A172 (cell line): ENCODE measurements at places on chromosomes 16 and 17.

DNA sequence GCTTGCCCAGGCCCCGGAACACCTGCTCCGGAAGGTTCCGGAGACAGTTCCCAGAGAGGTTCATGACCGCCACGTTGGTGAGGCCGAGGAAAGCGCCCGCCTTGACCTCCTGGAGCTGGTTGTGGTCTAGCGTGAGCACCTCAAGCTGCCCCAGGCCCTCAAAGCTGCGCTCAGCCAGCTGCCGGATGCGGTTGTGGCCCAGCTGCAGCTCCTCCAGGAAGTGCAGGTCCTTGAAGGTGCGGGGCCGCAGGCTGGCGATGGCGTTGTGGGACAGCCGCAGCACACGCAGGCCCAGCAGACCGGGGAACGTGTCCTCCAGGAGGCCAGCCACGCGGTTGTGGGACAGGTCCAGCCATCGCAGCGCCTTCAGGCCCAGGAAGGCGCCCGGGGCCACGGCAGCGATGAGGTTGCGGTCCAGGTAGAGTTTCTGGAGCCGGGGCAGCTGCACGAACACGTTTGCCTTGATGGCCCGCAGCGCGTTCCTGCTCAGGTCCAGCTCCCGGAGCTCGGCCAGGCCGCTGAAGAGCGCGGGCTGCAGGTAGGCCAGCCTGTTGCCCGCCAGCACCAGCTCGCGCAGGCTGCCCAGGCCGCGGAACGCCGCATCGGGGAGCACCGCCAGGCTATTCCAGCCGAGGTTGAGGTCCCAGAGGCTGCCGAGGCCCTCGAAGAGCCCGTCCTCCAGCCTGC, 2.1 kb downstream of the IGFALS start:
- DNase-seq, result no peak

GRCh38 chr16:28188085-28188916, 23.5 kb downstream of the XPO6 start:
- no peak for DNase-seq

DNA sequence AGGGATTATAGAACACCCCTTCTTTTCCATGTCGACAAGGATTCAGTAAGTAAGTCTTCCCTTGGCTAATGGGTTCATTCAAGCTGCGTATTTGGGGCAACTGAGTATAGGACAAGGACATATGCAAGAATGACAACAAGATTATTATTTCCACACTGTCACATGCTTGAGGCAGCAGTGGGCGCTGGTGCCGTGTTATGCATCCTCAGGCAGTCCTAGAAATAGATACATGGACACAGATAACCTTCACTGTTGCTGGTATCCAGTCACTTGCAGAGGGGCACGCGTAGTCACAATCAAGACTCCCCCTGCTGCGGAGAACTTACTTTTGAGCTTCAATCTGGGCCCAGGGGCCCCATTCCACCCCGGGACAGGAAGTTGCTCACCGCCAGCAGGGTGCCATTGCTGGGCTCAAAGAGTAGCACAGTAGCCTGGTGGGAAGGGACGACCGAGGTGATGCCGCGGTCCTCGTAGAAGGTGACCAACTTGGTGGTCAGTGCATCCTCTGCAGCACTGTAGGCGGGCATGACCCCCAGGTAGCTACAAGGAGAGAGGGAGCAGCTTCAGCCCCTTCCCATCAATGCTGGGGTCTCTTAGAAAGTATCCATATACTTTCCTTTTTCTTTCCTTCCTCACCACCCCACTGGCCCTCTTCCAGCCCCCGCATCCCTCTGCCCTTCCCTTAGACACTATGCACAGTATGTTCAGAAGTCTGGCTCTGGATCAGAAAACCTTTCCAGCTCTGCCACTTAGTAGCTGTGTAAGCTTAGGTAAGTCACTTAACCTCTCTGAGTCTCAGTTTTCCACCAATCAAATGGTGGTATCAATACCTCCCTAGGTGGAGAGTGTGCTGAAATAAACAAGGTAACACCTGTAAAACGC, 804 bp downstream of the CRYM start:
- DNase-seq, result no peak

DNA sequence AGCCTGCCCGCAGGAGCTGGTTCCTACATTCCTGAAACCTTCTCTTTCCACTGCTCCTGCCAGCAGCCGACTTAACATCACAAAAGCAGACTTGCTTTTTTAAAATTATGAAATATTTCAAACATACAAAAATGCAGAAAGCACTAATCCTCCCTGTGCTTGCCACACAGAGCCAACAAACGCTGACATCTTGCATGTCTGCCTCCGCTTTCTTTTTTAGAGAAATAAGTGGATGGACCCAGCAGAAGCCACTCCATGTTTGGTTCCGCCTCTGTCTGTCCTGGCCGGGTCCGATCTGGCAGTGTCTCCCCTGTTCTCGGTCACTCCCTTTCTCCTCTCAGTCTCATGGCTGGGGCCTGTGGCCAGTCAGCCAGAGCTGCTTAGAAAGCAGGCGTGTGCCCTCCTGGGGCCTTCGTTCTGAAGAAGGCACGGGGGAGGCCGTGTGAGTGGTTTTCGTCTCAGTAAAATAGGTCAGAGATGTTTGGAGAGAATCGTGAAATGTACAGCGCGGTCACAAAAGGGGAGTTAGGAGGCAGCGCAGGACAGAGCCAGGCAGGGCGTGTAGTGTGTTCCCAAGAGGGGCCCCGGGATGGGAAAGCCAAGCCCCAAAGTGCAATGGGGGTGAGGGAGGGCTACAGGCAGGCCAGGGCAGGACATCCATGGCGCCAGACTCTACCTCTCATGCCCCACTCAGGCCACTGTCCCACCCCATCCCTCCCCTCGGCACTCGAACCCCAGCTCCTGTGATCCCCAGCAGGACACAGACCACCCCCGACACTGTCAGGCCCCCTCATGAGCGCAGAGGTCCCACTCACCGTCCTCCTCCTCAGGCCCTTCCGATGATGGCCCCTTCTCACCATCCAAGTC, 23.2 kb downstream of the MXRA7 start:
- no peak for DNase-seq

- DNase-seq, result peak; percentile 48
Measured at GRCh38 chr17:2178798-2179501, 124.0 kb downstream of the HIC1 start.

GRCh38 chr17:34291721-34292348, 6.3 kb downstream of the CCL11 start:
- peak; percentile 40 for DNase-seq

GRCh38 chr16:4868026-4868425, 20.7 kb downstream of the UBN1 start:
- DNase-seq, result no peak

GRCh38 chr16:86886651-86887050, 308.3 kb downstream of the FOXL1 start:
- DNase-seq, result peak; percentile 40

DNA sequence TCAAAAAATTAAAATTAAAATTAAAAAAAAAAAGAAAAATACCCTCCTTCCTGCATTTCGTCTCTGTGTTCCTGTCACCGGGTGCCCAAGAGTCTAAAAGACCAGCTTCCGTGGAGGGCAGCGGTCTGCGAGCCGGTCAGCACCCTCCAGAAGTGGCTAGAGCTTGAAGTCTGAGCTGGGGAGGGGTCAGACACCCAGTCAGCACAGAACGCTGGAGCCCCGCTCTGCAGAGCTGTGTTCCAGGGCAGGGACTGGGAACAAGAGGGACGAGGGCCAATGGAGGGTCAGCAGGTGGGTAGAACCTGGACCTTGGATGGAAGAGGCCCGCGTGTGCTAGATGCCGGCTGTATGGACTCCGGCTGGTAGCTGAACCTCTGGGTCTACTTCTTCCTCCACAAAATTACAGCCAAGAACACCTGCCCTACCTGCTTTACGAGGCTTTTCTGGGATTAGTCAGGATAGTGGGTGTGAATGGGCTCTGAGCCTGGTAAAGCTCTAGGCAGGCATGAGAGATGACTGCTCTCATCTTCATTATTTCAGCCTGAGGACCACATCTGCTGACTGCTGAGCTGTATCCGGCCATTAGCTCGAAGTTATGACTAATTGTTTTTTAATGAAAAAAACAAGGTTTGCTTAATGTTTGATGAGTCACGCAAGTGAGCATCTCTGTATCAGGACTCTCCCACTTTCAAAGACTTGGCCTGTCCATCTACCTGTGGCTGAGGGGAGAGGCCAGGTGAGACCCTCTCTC, 5.9 kb downstream of the TRPV1 start:
- peak; percentile 79 for DNase-seq

- no peak for DNase-seq
Measured at GRCh38 chr17:73560661-73561060, 83.6 kb downstream of the SDK2 start.

DNA sequence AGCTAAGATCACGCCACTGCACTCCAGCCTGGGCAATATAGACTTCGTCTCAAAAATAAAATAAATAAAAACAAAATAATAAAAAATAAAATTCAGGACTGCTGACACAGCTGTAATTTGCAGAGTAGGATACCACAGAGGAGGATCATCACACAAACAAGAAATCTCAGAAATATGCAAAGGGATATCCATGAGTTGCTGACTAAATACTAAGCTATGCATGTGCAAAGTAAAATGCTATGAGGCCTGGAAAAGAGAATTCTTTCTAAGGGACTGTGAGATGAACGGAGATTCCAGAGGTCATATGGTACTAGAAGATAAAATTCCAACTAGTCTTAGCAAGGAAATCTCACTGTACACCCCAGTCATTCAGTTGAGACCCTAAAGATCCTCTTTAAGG, 74.8 kb downstream of the SLC39A11 start:
- peak; percentile 79 for DNase-seq

DNA sequence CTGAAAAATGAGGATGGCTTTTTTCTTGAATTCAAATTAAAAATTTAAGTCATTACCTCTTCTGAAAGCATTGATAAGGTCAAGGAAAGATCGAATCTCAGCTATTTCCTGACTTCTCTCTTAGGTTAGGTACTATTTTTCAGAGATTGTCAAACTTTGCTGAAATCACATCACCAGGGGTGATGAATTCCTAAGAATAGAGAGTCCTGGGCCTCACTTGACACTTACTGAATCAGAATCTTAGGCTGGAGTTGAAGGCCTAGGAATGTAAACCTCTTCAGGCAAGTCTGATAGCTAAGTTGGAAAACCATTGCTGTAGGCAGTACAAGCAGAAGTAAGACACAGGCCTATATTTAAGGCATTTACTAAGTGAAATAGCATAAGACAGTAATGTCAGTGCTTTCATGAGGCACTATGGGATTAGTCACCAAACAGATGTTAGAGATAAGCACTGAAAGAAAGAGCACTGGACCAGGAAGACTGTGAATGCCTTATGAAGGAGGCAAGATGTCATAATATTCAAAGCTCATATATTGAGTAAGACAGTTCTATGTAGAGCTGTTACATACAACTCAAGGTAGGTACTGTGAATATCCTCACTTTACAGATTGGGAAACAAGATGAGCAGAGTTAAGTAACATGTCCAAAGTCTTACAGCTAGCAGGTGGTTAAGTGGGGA, 21.5 kb downstream of the DCAF7 start:
- DNase-seq, result peak; percentile 37

- DNase-seq, result peak; percentile 51
Measured at GRCh38 chr16:13936596-13937081, 16.7 kb downstream of the ERCC4 start.

GRCh38 chr17:54947396-54947795, 21.1 kb downstream of the COX11 start:
- no peak for DNase-seq

DNA sequence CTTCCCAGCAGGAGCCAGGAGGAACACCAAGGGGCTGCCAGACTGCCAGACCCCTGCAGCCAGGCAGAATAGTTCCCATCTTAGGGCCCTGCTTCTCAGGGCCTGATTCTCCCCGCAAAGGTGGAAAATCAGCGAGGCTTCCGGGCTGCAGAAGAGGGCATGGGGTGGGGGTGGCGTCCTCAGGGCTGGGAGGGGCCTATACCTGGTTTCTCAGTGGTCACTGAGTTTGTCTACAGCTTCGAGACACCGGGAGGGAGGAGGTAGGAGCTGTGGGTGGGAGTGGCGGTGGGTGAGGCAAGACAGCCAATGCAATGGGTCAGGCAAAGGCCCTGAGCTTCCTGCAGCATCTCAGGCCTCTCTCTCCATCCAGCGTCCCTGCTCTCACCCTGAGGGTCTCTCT, 14.3 kb downstream of the LRRC75A start:
- DNase-seq, result no peak

DNA sequence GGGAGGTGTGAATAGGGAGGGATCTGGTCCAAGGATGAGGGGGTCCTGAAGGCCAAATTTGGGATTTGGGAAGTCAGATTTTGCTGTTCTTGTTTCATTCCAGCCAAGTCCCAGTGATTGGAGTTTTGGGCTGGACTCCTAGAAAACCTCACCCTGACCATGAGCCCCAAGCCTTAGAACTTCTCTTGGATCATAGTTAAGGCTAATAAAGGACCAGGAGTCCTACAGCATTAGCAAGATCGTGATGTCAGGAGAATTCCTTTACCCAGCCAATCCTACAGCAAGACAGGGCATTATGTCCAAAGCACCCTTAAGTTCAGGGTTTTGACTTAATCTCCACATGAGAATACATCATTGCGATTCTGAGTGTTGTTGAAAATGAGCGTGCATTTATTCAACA, 85.0 kb downstream of the SOX9 start:
- DNase-seq, result no peak

- peak; percentile 65 for DNase-seq
Measured at GRCh38 chr17:82236142-82236971, 7.5 kb downstream of the SLC16A3 start.

GRCh38 chr17:55286681-55287589, 22.2 kb downstream of the HLF start:
- peak; percentile 15 for DNase-seq

DNA sequence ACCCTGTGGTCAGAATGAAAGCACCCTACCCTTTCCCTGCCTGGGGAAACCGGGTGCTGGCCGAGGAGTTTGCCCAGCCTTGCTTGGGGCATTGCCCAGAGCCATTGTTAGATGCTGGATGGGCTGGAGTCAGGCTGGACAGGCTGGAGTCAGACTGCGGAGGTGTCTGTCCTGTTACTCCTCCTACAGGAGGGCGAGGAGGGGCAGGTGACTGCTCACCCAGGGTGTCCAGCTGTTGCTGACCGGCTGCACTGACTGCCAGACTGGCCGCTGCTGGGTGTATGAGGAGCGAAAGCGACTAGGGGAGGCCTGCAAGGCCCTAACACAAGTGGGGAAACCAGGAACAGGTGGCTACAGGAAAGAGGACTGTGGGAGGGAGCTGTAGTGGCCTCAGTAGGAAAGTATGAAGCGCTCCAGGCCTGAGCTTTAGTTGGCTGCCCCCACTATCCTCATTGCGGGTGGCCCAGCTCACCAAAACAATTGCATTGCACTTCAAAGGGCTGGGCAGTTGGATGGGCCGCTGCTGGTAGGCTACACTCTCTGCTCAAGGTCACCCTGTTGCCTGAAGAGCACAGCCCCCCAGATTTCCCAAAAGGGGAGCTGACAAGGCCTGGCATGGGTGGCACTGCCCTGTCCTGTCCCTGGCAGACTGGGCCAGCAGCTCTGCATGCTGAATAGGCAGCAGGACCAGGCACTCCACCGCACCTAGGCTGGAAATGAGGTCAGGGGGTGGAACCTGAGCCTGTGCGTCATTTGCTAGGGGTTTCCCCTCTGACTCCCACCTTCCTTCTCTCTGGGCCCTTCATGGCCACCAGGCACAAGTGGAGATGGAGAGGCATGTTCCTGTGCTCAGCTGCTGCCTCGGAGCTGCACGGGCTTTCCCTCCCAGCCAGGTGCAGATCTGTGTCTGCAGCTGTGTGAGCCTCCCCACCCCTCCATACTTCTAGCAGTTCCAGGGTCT, 18.4 kb downstream of the LDHD start:
- DNase-seq, result no peak
